BJ (cell line): ENCODE measurements at places on chromosomes 3 and 15. TPM values are rescaled to one million over a fixed set of nuclear protein-coding genes. Genes with fewer than 3 reads are reported as not detected.

DNA sequence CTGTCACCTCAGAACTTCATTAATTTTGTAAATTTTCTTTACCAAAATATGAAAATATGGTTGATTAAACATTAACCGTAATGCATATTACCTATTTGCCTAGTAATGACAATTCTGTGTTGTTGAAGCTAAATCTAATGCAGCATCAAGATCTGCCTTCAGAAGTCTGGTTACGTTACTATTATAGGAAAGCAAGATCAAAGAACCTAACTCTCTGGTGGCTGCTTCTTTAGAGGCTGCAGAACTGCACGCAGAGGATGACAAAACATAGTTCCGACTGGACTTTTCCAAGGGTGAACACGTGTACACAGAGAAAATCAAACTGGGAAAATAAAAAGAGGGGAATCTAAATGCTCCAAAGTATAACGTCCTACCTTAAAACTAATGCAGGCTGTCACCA, 20.5 kb downstream of the CD47 start:
- DNase-seq = no peak

GRCh38 chr15:75032395-75032794, 9.0 kb downstream of the PPCDC start:
- DNase-seq = no peak

- no peak for DNase-seq
These were observed 8.2 kb upstream of the VGLL4 start for GRCh38 chr3:11651900-11652299.

CFAP100 gene
- polyA plus RNA-seq = not detected in 2 replicates

RPL4 gene
- polyA plus RNA-seq = 4,914 and 5,278 TPM in 2 replicates

DNA sequence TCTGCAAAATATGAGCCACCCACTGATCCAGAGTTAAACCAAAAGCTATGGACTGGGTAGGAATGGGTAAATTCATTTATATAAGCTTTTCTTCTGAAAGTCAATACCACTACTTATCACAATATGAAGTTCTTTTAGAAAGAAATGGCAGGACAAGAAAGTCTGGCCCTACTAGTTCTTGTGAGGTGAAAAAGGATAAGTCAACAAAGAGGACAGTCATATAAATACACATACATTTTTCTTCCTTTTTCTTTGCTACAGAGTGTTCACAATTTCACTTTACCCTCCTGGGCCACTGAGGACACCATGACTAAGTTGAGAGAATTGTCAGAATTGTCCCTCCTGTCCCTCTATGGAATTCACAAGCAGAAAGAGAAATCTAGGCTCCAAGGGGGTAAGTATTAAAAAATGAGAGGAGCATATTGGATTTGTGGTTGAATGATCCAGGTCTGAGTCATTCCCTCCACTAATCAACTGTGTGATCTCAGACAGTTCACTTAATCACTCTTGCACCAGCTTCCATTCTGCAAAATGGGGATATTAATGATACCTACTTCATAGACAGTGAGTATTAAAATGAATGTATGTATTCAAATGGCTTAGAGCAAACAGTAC, 27.6 kb downstream of the ACP3 start:
- DNase-seq = no peak

DNA sequence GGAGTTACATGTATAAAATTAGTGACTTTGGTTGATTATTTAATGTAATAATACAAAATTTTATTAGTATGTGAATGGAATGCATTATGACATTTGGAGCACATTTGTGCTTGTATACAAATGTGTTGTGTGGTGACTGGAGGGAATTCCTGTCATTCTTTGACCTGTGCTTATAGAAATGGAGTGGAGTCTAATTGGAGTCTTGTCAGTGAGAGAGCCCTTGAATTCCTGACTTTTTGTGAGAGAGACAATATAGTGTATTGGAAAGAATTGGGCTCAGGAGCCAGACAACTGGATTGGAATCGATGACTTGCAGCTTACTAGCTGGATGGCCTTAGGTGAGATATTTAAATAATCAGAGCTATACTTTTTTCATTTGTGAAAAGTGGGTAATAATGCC, 9.4 kb downstream of the TCF12 start:
- DNase-seq = no peak

GRCh38 chr15:29821416-29822099, 710 bp downstream of the TJP1 start:
- no peak for DNase-seq
